Bone marrow (tissue), 2 donors: ENCODE measurements at places on chromosomes 3 and 15.

DNA sequence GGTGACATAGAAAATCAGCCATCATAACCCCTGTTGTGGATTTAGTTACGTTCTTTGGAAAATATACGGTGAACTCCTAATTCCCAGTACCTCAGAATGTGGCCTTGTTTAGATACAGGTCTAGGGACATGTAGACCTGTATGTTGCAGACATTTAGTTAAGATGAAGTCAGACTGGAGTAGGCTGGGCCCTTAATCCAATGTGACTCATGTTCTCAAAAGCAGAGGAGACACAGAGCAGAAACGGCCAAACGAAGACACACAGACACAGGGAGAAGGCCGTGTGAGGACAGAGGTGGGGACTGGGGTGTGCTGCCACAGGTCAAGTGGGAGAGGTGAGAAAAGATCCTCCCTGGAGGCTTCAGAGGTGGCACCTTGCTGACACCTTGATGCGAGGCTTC is 119.0 kb upstream of the PROK2 start:
- no peak for DNase-seq

DNA sequence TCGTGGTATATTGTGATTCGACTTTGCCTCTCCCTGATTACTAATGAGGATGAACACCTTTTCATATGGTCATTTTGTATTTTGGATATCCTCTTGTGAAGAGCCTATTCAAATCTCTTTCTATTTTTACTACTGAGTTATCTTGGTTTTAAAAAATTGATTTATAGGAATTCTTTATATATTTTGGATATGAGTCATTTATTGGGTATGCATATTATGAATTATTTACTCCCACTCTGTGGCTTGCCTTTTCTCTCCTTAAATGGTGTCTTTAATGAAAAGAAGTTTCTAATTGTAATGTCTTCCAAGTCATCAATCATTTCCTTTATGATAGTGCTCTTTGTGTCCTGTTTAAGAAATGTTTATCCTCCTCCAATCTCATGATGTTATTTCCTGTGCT is 191.5 kb upstream of the DPH6 start:
- DNase-seq, result no peak

- no peak for DNase-seq
Measured at GRCh38 chr3:113288881-113289280, 77.5 kb downstream of the BOC start.

- no peak for DNase-seq
Measured at GRCh38 chr3:23961913-23962312, 16.8 kb downstream of the NR1D2 start.

GRCh38 chr15:62545467-62546227 is 380.6 kb upstream of the C2CD4B start:
- DNase-seq, result no peak

- no peak for DNase-seq
Measured at GRCh38 chr3:189978753-189979152, 141.9 kb downstream of the P3H2 start.

DNA sequence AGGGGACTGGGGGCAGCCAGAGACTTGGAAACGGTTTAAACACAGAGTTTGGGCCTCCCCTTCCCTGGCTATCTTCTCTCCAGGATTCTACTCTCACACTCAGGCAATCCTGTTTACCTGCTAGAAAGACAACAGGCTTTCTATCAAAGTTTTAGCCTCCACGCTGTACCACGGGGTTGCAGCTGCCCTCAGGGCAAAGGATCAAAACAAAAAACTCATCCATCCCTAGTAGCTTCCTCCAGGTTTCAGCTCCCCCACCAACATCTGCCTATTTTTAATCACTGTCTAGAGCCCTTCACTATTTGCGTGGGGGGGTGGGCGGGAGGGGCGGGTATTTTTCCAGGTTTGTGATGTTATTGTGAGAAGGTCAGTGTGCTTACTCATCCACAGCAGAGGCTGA is 286.8 kb upstream of the TRIM42 start:
- DNase-seq, result no peak

- DNase-seq, result no peak
Measured at GRCh38 chr15:62749036-62749815, 293.3 kb upstream of the TPM1 start.

DNA sequence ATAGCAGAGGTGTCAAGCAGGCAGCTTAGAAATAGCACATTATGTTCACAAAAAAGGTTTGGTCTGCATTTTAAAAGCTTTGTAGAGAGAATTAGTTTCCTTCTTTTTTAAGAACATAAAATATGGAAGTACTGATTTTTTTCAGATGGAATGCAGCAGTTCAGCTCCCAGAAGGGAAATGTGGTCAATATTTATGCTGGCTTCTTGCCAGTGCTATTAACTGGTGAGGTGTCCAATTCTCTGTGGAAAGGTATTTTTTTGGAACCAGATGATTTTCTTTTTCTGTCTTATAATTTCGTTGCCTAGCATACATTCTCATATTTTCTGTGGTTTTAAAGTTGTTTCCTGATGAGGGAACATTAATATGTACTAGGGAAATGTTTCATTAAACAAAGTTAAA is 211.4 kb upstream of the ZNF385D start:
- DNase-seq, result no peak

DNA sequence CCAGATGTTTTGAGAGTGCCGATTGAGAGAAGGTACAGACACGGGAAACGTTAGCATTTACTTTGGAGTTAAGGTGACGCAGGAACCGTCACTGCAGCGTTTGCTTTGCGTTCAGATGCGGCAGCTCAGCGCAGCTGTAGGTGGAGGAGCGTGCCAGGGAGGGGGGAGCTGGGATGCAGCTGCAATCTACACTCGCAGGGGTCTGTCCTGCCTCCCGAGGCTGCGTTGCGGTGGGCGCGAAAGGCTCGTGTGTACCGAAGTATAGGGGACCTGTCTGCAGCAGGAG is 425 bp upstream of the FYTTD1 start:
- DNase-seq, result peak; percentile 59

- peak; percentile 21 for DNase-seq
Measured at GRCh38 chr3:106299300-106300098, 430.7 kb upstream of the CBLB start.

DNA sequence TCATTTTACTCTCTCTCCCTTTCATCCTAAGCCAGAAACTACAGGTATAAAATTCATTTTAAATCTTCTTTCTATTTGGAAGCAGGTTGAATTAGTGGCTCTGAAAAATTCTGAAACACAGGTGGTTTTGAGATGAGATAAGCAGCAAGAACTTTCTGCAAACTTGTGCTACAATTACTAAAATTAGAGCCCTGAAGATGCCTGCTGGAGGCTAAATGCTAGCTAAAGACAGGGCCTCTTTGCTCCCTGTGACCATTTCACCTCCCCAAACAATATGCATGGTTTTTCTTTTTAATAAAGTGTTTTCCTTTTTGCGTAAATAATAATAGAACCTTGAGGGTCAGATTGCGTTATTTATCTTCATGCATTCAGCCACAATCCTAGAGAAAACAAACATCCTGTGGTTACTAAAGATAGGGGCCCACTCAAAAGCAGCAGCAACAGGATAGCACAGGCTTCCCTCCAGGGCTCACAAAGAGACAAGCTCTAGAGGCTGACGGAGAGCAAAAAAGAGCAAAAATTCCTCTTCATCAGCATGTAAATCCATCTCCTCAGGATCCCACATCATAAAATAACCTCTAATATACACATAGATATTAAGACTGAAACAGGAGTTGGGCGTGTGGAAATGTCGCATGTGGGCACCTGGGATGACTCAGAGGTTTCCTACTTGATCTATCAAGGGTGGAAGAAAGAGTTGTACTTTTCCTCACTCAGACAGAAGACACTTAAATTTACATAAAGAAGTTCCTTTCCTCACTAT is 26.5 kb upstream of the CP start:
- DNase-seq, result no peak

DNA sequence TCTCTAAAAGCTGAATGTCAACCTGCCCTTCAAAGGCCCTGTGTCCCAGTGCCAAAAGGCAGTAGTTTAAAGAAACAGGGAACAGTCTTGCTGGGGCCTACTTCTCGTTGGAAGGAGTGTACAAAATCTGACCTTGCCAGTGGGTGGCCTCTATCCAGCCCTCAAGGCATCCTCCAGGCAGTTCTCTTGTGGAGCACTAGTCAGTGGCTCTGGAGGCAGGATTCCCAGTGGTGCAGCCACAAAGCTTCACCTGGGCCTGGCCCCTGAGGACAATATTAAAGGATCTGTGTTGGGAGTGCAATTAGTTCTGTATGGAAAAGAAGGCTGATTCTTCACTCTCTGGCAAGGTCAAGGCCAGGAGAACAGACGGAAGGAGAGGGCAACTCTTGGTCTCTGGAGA is 237.8 kb upstream of the ADAMTS9 start:
- DNase-seq, result no peak

- no peak for DNase-seq
Measured at GRCh38 chr3:175146258-175146657, 287.1 kb downstream of the NAALADL2 start.

DNA sequence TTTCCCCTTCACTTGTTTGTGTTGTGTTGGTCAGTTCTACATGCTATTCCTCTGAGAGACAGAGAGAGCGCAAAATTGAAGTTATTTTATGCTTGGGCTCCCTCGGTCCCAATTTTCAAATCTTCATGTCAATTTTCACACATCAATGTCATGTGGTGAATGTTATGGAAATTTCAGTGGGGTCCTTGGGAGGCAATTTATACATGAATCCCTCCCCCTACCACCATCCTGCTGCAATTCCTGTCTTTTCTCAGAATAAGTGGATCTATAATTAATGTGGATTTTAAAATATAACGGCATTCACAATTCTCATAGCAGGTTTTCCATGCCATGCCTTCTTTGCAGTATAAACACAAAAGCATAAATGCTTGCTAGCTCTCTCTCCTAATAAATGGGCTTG is 499.9 kb downstream of the MCTP2 start:
- DNase-seq, result no peak

DNA sequence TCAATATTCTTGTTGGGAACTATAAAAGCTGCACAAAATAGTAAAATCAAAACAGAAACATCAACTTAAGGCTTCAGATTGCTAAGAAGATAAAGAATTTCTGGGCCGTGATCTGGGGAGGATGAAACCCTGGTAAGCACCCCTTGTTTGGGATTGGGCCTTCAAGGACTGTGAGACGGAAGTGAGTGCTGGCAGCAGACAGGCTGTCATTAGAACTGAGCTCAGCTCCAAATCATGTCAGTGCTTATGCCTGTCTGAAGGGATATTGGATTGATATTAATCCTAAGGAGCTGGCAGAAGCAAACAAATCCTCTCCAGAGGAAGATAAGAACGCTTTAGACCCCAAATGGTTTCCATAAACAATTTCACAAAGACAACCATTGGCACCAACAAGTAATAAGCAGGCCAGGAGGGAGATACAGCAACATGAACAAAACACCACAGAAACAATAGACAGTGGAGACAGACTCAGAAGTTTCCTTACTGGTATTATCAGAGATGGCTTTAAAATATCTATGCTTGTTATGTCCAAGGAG is 72.6 kb upstream of the CTXND1 start:
- no peak for DNase-seq

DNA sequence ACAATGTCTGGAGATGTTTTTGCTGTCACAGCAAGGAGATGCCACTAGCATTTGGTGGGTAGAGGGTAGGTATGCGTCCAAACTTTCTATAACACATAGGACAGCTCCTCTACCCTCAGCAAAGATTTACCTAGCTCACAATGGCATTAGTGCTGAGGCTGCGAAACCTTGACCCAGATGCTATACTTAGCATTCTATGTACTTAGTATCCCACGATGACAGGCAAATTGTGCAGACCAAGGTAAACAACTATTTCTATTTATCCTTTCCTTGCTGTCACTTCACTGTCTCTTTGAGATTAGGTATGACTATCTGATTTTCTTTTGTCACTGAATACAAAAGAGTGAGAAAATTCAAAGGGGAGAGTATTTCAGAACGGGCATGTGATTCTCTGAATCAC is 265.2 kb upstream of the ZNF385D start:
- no peak for DNase-seq

- DNase-seq, result no peak
Measured at GRCh38 chr3:109026821-109027220, 73.1 kb upstream of the GUCA1C start.

DNA sequence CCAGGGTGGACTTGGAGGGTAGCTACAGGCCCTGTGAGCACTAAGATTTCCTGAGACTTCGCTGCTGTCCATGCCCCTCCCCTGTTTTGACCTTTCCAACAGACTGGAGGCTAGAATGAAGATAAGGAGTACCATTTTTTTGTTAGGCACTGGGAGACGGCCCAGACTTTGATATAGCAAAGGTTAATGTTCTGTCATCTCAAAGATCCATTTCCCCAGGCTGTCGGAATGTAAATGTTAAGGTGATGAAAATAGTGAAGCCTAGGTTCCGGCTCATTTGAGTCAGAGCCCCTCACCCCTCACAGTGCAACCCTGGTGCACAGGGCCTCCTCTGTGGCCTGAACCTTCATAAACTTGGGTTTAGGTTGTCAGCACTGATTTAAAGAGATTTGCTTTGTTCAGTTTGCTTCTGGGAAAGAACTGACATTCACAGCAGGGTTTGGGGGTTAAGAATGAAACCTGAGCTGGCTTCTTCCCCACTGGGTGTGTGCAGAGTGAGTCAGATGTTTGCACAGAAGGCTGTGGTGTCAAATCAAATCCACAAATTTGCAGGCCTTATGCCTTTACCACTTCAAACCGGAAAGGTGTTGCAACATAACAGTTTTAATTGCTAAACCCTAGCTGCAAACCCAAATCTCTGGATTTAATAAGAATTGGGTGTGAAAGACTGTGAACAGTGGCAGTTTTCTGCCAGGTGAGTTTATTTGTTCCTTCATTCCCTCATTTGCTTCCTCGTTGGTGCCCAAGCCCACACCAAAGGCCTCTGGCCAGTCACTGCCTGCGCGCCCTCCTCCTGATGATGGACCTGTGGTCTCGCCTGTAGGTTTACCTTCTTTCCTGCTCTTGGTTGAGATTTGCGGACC is 20.6 kb upstream of the KCTD6 start:
- DNase-seq, result no peak

DNA sequence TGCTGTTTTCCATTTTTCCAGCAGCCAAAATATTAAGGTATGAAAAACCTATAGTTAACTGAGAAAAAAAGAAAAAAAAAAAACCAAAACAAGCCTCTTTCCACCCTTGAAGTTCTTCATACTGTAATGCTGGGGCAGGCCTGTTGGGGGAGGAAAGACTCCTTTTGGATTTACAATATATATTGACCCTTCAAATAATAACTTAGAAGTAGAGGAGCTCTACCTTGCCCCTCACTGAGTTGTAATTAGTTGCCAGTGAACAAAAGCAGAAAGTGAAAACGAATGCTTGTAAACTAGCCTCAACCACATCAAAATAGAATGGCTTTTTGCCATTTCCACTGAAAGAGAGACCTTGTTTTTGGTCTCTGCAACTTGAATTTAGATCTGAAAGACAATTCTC is 326.6 kb downstream of the NR2F2 start:
- no peak for DNase-seq

- DNase-seq, result no peak
Measured at GRCh38 chr3:115090712-115091111, 56.4 kb downstream of the ZBTB20 start.

DNA sequence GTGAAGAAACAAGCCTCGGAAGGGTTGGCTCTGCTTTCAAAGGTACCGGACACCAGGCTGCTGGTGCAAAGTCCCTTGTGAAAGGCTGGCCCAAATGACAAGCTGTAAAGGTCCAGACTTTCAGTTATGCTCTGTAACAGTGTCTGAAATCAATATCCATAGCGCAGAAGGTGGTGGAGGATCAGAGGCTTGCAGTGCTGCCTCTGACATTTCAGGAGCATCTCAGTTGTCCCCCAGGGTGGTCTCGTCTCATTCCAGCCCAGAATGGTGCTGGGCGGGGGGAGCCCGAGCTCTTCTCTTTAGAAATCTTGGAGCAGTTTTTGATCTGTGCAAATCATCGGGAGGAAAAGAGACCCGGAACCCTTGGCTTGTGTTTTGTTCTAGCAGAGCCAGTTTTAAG is 402.3 kb upstream of the RGMA start:
- DNase-seq, result no peak
